NCI-H460 (cell line): ENCODE measurements at places on chromosomes 16 and 17. TPM values are rescaled to one million over a fixed set of nuclear protein-coding genes. Genes with fewer than 3 reads are reported as not detected.
A peak's percentile ranks its signal among the peaks of the same experiment; 100 is the strongest.

Gene RAB26
- 0.66 and 1.2 TPM in 2 replicates for total RNA-seq

- DNase-seq, result no peak
These were observed 70.5 kb downstream of the GAS7 start for GRCh38 chr17:10127819-10128425.

DNA sequence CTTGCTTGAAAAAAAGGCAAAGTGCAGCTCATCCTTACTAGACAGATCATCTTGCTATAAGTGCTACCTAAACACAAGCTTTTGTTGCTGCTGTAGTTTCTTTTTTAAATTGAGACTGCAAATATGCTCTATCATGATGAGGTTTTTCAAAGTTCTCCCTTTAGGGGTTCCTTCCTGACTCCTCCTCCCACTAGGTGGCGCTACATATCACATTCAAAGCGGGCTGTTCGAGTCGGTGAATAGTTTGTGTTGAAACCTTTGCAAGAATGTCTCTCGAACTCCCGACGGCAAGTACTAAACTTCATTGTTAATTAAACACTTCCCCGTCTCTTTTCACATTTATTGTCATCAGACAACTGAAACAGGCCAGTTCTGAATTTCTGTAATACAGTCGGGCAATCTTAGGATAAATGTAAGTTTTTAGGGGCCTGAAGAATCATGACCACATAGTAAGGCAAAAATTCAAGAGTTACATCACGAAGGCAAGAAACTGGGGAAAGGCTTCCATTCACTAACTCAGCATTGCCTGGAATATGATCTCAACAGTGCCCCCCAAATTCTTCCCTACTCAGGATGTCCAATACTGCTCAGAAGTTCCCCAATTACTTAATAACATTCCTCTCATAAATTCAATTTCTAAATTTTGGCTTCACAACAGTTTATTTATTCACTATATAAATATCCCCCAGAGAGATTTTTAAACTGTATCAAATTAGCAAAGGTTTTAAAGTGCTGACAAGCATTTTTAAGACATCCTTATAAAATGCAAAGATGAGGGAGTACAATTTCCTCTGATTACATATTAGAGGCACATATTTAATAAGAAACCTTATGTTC is 6.7 kb downstream of the HS3ST3A1 start:
- DNase-seq, result peak; percentile 95

Gene KCNAB3
- total RNA-seq, result 0.32 and 1.9 TPM in 2 replicates

Gene SMCR8
- 17.1 and 19.9 TPM in 2 replicates for total RNA-seq

- DNase-seq, result peak; percentile 40
These were observed 66.0 kb upstream of the ZNF423 start for GRCh38 chr16:49921791-49922456.

GRCh38 chr17:35984140-35984539 is 2.4 kb downstream of the CCL14 start:
- no peak for DNase-seq

DNA sequence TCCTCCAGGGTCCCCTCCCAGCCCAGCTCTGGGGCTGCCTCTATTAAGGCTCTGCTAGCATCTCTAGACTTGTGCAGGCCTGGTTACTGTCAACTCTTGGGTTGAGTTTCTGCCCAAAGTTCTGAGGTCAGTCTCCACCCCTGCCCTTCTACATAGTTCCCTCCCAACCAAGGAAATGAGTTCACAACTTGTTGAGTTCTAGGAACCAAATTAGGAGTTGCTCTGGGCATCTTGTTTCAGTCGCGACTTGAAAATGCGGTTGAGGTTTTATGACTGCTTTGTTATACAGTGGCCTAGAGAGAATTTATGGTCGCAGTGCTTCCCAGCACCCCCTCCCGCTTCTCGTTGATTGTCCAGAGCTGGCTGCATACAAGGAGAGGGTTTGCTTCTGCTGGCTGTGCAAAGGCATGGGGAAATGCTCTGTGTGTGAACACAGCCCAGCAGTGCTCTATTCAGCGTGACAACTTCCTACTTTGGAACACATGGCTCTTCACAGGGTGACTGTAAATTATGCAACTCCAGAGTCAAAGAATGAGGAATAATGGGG is 20.2 kb downstream of the GNAO1 start:
- no peak for DNase-seq

Gene KRT12
- not detected in 2 replicates for total RNA-seq

Gene TP53TG3
- total RNA-seq, result not detected in 2 replicates

Gene PRAC2
- total RNA-seq, result not detected in 2 replicates

GRCh38 chr16:10090816-10091215 is 91.4 kb downstream of the GRIN2A start:
- no peak for DNase-seq

GRCh38 chr16:14248791-14249190 is 177.7 kb downstream of the MRTFB start:
- no peak for DNase-seq

DNA sequence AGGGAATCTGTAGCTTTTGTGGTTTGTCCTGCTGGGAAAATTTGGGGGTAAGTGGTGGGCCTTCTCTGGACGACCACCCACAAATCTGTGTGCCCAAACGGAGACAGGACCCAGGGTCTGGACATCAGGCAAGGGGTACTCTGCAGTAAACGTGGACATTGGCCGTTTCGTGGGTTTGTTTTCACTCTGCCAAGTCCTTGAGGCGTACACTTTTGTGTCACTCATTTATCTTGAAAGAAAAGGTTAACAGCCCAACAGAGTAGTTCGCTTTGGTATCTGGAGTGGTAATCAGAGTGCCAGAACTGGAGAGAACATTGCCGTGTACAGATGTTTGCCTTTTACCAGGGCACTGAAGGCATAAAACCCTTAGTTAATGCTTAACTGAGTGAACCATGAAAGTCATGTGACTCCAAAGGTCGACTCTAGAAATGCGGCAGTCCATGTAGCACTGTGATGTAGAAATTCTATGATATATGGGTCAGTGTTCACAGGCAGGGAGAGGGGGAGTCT is 15.4 kb downstream of the NAA60 start:
- no peak for DNase-seq

DNA sequence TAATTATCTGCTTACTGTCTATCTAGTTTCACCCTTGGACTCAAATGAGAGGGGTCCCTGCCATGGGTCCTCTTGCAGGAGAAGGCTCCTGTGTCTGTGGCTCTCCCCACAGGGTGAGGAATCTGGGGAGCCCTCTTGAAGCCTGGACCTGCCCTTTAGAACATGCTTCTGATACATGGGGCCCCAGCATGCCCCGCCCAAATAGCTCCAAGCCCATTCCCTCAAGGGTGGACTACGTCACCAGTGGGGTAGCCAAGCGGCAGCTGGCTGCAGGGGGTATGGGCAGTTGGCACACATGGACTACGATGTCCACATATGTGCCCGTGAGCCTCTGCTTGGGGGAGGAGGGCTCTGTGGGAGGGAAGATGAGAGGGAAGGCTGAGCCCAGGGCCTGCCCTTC is 39.3 kb downstream of the ARHGAP27 start:
- no peak for DNase-seq

DNA sequence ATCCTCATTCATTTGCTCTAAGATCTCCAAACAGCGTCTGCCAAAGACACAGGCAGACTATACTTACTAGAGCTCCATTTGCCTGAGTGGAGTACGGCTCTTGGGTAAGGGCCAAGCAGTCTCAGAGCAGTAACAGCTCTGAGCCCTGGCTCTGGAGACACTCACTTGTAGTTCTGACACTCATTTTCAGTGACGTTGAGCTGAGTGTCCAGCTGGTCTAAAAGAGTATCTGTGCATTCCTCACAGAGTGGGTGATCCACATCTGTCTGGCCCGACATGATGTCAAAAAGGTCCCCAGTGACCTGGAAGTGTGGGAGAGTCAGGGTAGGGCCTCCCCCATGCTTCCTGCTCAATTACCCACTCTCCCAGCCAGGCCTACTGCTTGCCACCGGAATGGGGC is 5.7 kb downstream of the BECN1 start:
- DNase-seq, result no peak

DNA sequence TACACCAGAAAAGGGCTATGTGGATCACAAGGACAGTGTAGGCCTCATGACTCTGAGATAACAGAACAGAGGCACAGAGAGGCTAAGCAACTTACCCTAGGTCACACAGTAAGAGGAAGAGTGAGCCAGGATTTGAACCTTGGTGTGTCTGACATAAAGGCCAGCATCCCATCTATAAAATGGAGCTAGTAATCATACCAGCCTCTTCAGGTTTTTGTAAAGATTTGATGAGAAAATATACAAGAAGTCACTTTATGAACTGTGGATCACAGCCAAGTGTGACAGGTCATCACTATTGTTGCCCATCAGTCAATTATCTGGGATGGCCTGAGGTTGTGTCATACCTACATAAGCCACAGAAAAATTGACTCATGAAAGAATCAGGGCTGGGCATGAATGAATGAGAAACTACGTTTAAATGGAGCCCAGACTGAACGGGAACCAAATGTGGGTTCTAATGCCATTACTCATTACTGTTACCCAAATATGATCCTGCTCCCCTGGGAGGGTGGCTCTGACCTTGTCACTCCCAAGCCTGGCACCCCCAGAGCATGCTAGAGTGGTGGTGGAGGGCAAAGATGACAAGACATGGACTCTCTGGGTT is 21.0 kb downstream of the FBXO39 start:
- DNase-seq, result no peak

Gene ARL5C
- not detected in 2 replicates for total RNA-seq

DNA sequence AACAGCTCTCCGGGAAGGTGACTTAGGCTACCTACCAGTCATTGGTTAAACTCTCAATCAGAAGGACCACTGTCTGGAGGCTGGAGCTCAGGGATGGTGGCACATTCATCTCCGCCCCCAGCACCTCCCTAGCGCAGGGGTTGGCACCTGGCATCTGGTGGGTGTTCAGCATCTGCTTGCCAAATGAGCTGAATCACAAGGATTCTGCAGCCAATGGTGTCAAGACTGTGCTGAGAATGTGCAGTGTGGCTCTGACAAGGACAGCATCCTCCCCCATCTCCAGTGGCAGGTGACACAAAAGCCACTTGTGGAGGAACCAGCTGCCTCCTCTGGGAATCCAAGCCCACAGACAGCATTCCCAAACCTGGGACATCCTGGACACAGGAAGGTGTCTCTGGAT is 35.2 kb downstream of the PLXDC1 start:
- no peak for DNase-seq

- no peak for DNase-seq
These were observed 526 bp upstream of the RNASEK start for GRCh38 chr17:7011942-7012254.

DNA sequence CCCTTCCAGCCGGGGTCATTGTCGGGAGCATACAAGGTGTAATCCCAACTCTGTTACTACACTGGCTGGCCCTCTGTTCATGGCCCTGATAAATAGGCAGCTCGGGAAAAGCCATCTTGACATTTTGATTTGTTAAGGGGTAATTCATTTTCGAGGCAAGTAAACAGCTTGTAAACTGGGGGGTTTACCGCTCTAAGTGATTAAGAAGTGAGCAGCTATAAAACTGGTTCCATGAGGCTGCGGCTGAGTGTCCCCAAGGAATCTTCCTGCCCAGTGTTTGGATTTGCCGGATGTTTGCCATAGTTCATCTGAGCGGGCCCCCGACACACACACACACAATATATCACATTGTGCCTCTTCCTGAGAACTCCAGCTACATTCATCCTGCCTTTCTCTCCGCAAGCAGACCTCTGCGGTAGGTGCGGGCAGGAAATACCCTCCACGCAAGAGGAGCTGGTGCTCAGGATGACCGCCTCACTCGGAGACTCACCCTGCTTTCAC is 92.2 kb downstream of the SOCS1 start:
- no peak for DNase-seq

Gene CD300H
- total RNA-seq, result not detected in 2 replicates

DNA sequence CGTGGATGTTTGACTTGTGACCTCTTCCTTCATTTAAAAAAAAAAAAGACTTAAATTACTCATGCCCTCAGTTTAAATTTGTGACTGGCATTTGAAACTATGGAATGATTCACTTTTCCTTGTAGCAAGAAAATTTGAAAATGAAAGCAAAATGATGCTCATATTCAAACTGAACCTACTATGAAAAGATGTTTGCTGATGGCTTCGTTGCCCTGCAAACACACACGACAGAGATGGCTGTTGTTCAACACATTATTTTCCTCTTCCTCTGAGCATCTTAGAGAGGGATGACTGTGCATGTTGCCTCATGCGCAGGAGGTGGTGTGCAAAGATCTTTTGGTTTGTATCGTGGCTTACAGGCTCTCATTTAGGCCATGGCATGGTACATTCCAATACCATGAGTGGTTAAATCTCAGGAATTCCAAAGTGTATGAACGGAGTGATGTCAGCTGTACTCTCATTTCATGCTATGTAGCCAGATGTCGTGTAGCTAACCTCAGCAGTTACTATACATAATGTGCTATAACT is 164.5 kb downstream of the PRKCA start:
- peak; percentile 95 for DNase-seq

GRCh38 chr16:46801428-46802049 is 29.4 kb downstream of the C16orf87 start:
- DNase-seq, result peak; percentile 32

DNA sequence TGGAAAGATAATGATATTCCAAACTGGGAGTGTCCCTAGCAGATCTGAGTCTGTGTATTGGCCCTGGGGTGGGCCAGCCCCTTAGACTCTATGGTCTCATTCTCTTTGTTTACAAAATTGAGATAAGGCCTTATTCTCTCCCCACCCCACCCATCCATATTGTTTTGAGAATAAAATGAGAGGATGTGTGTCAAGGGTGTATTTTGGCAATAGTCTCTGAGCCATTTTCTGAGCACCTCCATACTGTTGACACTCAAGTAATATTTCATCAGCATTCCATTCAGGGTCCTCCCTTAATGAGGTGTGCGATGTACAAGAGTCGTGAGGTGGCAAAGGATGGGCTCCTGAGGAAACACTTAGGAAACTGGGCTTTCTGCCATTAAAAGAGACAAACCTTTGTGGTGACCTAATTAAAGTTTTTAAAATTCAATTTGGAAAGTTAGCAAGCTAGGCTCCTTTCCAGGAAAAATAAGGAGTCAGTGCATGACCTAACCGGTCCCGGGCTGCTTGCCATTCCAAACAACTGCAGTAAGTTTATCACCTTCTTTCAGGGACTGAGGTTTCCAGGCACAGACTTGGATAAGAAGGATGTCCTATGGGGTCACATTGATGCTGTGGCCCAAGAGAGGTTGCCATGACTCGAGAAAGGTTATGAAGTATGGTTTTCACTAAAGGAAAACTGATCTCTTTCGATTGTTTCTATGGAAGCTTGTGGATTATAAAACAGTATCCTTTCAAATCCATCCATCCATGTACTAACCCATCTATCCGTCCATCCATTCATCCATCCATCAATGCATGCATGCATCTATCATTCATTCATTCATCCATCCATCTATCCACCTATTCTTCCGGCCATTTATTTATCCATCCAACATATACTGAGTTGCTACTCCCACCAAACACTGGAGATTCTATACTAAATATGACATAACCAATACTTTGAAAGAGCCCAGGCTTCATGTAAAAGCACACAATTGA is 443.3 kb downstream of the UTP18 start:
- DNase-seq, result peak; percentile 22

DNA sequence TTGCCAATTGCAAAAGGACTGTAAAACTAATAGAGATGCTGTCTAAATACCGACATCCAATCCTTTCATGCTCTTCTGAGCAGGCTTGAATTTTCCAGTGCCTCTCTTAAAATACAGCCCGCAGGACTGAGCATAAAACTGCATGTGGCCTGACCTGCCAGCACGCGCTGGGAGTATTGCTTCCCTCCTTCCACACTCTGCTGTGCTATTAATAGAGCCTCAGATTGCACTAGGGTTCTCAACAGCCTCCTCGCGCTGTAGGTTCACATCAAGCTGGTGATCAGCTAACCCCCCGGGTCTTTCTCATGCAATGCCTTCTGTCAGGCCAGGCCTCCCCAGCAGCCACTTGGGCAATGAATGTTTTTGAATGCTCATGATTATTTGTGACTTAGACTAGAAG is 14.2 kb upstream of the MSI2 start:
- DNase-seq, result no peak
